Stimulated activated CD8-positive, alpha-beta memory T cell treated with anti-CD3 and anti-CD28 coated beads, Interleukin-15, amount 100 ng/mL, for 48 hours (primary cell): ENCODE measurements at places on chromosomes 4 and X.

- DNase-seq = no peak
These were observed 19.6 kb downstream of the VBP1 start for GRCh38 chrX:155235891-155236290.

- no peak for DNase-seq
These were observed 26.2 kb downstream of the CCDC149 start for GRCh38 chr4:24886596-24886995.

DNA sequence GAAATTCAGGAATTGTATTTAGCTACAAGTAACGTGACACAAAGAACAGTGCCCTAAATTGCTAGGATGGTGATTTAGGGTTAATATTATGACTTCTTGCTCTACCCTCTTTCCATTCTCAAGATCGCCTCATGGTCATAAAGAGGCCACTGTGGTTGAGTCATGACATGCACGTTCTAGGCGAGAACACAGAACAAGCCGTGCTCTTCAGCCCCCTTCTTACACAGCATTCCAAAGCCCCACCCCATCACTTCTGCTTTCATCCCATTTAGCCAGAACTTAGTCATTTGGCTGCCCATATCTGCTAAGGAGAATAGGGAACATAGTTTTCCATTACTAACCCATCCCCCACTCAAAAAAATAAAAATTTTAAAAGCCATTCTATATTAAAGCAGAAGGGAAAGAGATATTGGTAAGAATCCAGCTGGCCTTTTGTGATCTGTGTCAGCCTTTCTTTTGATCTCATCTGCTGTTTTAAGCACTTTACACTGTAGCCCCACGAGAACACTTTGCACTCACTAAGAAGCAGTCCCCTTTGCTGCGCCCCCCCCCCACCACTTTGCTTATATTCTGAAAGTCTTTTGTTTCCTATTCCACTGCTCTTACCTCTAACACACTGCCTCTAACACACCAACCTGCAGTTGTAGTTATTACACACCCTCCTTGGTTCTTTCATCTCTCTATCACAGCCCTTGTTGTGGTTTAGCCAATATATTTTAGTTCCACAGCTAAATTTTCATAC is 28.4 kb downstream of the NPNT start:
- DNase-seq = no peak

DNA sequence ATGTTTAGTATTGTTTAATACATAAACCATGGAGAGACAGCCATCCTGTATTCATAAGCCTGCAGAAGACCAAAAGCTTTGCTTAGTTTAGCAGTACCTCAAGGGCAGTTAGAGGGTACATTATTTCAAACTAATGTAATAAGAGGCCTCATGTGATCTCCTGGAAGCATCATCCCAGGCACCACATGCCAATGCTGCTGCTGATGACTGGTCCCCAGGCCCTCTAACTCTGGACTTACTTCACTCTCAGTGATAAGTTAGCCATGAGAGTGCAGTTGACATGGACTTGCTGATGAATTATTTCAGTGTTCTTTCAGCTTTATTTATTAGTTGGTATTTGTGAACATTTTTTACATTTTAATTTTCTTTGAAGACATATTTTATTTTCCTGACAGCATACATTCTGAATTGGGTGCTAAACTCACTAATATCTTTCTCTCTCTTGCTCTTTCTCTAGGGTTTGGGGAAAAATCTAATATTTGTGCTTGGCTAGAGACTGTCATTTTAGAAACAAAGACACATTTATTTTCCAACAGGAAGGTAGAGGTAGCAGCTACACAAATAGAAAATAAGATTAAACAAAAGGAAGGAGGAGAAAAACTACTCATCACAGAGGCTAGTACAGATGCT is 207.8 kb downstream of the NPFFR2 start:
- no peak for DNase-seq
